ENCODE measurements at places on chromosomes 4 and X. TPM values are rescaled to one million over a fixed set of nuclear protein-coding genes. Genes with fewer than 3 reads are reported as not detected.

The CNKSR2 gene
- not detected for total RNA-seq

The DTHD1 gene
- total RNA-seq: not detected

The SRPX gene
- total RNA-seq: 151 TPM

The EDA gene
- 2.4 TPM for total RNA-seq

The FRMD7 gene
- not detected for total RNA-seq

The VSIG4 gene
- not detected for total RNA-seq

The ZNF732 gene
- 0.18 TPM for total RNA-seq

The AASDH gene
- total RNA-seq: 11.8 TPM

The FGA gene
- not detected for total RNA-seq

The PWWP3B gene
- not detected for total RNA-seq

The SPRY1 gene
- 8.7 TPM for total RNA-seq
